Ureter (tissue), 1 donor: ENCODE measurements at places on chromosomes 2 and 18. TPM values are rescaled to one million over a fixed set of nuclear protein-coding genes. Genes with fewer than 3 reads are reported as not detected.

Gene NGEF
- total RNA-seq: 8.1 TPM

Gene RAB17
- 24.2 TPM for total RNA-seq

Gene PDE1A
- 9.7 TPM for total RNA-seq

GRCh38 chr2:104465981-104466380 is 387.9 kb upstream of the POU3F3 start:
- DNase-seq: no peak

DNA sequence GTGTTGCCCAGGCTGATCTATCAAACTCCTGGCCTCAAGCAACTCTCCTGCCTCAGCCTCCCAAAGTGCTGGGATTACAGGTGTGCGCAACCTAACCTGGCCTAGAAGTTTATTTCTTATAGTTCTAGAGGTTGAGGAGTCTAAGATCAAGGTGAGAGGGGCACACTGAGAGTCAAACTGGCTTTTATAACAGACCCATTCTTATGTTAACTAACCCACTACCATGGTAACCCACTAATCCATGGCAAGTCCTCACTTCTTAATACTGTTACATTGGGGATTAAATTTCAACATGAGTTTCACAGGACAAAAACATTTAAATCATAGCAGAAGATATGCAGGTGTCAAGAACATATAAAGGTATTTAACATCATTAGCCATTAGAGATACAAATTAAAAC is 50.6 kb downstream of the MDH1 start:
- DNase-seq: no peak

Gene UGT1A8
- 4.4 TPM for total RNA-seq

GRCh38 chr18:42338683-42339082 is 383.6 kb downstream of the PIK3C3 start:
- no peak for DNase-seq
